Urinary bladder (tissue), 4 donors: ENCODE measurements at places on chromosomes 1 and 21.

DNA sequence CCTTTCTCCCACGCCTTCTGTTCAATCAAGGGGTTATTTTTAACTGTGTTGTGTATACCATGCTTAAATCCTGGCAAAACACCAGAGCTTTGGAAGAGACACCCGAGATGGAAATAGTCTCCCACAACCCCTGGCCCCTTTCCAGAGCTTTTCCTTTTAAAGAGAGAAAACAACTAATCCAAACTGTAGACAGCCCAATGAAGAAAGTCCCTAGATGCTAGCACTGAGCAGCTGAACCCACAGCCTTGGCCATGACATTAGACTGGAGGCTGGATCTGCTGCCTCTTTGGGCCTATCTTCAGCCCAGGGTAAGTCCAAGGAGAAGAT lies 64.9 kb upstream of the ARTN start:
- DNase-seq: peak; percentile 48

DNA sequence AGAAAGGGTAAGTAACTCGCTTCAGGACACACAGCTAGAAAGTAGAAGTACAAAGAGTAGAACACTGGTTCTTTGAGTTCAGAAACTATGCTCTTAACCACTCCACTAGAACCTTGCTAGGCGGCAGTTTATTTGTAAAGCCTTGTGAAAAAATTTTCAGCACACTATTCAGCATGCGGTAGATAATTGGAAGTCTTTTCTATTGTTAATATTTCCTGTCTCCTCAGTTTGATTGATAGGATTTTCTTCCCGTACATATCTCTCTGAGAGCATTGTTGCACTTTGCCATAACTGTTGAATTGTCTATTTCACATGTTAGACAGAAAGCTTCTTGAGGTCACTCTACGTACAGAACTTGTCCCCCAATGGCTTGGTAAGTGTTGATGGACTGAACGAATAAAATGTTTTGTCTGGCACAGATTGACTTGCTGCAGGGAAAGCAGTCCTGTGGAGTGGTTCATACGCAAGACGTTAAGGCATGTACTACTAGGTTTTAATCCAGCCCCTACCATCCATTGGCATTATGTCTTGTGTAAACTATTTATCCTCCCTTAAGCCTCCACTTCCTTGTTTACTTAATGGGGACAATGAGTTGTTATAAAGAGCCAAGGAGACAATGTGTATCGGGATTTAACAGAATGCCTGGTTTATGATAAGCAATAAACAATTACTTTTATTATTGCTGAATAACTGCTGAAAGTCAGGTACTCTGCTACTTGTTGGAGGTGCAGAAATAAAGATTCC lies 35.8 kb downstream of the C1orf21 start:
- no peak for DNase-seq

DNA sequence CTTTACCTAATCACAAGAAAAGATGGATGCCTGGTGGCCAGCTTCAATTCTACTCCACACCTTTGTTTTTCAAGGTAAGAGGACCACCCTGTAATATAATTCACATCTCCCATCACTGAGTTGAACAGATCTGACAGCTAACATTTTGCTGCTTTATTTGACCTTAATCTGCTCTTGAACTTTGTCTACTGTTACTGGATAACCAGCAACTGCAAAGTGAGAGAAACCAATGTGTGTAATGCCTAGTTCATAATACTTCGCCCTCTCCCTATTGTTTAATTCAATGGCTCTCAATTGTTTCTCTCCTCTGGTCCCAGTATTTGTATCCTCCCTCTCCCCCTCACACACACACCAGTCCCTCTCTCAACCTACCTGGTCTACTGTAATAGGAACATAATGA lies 214.4 kb downstream of the DAB1 start:
- DNase-seq: no peak

- DNase-seq: no peak
Measured at GRCh38 chr1:33966346-33967141, 102.7 kb downstream of the HMGB4 start.

- DNase-seq: no peak
Measured at GRCh38 chr1:152386940-152387339, 27.1 kb downstream of the CRNN start.

- no peak for DNase-seq
Measured at GRCh38 chr1:193143285-193143684, 21.5 kb downstream of the CDC73 start.

DNA sequence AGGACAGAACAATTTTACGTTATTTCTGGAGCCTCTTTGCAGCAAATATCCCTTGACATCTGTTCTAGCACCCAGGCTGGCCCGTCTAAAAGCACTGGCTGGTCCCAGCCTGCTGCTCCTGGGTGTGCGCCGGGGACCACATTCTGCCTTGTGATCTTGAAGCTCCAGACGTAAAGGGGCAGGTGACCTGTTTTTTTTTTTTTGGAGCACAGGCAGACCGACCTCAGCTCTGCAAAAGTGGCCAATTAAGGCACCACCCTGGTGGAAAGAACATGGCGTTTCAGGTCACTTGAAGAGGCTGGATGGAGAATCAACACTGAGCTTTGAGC lies 13.8 kb upstream of the CAMTA1 start:
- DNase-seq: no peak

DNA sequence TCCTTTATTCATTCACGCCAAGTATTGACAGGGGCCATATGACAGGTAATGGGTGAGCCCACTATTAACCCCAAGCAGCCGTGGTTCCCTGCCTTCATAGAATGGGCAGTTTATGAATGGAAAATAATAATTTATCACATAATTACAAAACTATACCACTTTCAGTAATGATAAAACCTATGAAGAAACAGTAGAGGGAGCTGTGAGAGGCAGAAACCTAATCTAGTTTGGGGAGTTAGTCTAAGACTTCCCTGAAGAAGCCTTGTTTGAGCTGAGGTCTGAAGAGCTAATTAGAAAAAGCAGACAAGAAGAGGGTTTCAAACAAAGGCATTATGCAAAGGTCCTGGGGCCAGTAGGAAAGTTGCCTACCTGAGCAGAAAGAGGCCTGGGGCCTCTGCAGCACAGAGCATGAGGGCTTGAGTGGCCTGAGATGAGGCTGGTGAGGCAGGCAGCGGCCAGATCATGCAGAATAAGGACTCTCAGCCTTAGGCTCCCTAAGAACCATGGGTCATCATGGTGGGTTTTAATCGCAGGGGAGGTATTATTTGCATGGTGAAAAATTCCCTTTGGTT lies 142.8 kb downstream of the ATG4C start:
- no peak for DNase-seq

DNA sequence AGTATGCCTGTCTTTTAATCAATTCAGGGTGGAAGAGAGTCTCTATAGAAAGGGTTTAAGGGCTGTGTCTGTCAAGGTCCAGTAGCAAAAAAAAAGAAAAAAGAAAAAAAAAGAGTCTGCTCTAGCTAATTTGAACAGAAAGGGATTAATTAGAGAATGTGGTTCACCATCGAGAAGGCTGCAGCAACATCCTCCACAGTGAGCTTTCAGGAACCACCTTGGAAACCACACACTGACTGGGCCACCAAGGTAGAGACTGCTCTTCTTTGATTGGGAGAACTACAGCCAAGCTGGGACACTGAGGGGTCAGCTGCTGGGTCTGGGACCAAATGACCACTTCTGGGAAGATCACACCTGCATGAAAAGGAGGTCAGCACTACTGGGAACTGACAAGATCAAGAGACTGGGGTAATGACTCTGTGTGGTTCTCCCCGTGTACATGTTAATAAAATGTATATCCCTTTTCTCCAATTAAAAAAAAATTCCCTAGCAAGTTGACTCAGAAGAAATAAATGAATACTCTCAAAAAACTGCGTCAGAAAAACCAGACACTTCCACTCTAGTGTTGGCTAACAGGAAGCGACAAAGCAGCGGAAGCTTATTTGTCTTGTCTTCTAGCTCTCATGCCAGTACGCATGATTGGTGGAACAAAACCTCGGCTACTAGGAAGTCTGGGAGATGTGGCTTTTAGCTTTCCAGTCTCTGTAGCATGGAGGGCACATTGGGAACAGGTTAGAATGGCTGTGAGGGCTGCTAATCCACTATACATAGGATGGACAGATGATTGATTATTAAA lies 60.0 kb upstream of the IVNS1ABP start:
- no peak for DNase-seq

GRCh38 chr1:217876896-217877295 lies 245.8 kb downstream of the SPATA17 start:
- no peak for DNase-seq

DNA sequence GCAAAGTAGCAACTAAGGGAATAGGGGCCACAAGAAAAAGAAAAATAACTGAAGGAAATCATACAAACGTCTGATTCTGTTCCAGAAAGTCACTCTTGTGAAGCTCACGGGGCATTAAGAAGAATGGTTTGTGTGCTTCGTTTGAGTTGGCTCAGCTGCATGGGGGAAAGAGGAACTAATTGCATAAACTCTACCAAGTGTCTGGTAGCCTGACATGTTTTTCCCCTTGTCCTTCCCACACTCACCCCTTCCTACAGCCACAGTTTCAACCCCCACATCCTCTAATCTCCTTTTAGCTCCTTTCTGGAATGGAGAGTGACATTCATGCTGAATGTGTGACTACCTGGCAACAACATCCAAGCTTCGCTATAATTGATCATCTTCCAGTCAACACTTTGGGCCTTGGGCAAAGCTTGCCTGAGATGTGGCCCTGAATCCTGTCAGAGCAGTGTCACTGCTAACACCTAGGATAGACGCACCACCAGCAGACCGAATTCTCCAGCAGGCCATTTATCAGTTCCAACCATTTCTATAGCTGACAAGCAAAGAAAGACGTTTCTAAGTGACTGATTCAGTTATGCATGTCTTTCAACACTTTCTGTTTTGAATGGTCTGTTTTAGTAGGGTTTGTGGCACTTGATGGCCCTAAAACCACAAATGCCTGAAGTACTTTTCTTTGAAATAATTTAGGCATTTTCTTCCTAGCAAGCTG lies 439.6 kb downstream of the TTLL7 start:
- DNase-seq: no peak

DNA sequence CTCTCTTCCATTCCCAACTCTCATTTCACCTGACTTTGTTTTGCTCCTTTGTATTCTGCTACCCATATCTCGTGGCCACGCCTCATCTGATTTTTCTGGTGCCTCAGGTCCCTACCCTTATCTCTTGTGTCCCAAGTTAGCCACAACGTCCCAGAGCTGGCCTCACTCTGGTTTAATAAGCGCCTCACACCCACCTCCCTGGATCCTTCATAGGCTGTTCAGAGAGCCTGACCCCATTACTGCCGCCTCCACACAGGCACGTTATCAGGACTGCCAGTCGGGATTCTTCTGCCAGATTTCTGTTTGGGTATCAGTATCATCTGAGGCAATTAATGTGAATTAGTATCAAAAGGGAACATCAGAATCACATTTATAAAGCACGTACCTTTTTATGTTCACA lies 34.7 kb upstream of the TMEM125 start:
- no peak for DNase-seq

DNA sequence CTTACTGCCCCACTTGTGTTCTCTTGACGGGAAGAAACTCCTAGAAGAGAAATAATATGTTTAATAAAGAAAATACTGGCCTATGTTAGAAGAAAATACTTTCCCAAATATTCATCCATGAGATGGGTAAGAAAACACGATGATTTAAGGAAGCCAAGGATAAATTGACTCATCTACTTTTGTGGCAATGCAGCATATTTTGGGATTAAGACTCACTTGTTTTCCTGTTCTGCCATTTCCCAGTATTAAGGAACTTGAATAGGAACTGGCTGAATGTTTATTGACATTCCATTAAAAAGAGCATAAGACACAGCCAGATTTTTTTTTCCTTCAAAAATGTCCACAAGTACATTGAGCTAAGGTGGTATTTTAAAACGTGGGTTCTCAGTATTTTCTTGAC lies 10.9 kb upstream of the ADAMTS5 start:
- DNase-seq: no peak

DNA sequence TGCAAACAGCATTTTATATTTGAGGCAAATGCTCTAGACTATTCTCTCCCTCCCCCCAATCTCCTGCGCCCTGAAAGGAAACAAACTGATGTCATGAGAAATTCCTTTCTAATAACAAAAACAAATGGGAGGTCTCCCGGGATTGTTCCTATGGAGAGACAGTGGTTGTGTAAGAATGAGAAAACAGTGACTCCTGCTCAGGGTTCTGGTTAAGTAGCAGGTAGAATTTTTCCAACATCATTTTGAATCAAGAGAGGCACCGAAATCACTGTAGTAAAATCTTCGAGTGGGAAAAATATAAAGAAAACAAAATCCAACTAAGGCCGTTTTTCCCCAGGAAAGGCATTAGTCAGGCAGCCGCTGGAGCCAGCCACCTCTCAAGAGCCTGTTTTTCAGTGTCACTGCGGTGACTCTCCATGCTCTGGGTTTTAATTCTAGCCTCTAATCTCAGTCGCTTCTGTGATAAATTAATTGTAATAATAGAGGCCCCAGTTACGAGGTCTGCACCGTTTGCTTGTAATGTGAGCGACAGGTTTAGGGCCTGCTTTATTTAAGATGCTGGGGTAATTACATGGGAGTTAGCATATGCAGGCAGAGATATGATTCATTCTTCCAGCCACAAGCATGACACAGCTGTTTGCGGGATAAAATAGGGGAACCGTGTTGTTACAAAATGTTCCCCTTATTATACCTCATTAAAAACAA lies 80.3 kb downstream of the RNF220 start:
- peak; percentile 25 for DNase-seq

- DNase-seq: no peak
Measured at GRCh38 chr1:186578325-186579016, 101.8 kb downstream of the PTGS2 start.

GRCh38 chr1:232998138-232998537 lies 47.7 kb downstream of the NTPCR start:
- DNase-seq: no peak

GRCh38 chr1:162889989-162890388 lies 29.0 kb upstream of the CCDC190 start:
- DNase-seq: no peak

DNA sequence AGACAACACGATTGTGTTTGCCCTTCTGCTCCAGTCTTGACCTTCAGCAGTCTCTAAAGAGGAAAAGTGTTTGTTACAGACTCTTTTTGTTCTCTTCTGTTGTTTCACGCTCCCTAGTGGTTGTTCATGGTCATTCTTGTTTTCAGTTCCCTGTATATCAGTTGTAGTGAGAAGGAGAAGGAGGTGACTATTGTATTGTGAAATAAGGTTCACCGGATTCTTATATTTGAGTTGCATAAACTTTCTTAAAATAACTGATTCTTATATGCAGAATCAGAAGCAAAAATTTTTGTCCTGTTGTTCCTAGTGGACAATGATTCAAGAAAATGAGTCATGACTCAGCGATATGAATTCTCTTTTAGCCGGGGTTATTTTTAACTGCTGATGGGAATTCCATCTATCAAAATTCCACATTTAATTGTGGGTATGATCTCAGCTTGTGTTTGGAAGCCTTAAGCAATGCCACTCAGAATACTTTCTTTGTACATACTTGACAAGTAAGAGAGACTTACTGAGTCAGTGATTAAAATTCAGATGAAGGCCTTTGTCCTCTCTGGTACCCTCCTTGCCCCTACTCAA lies 152.2 kb downstream of the CLEC20A start:
- DNase-seq: no peak
